ENCODE measurements at places on chromosomes 6 and 20. TPM values are rescaled to one million over a fixed set of nuclear protein-coding genes. Genes with fewer than 3 reads are reported as not detected.

DNA sequence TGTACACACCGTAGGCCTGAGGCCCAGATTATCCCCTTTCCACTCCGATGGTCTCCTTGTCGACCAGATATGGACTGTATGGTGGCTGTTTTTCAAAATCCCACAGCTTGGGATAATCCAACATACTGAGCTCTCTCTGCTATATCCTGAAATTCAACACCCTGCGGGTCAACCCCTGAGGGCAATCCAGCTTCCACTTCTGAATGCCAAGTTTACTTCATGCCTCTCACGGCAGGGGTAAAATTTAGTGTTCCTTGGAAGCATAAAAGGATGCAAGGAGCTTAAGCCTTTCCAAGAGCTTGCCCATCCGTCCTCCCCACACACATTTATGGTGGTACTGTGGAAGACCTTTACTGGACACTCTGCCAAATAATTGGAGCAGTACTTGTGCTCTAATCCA is 90.7 kb downstream of the PLG start:
- DNase-seq, result no peak

GRCh38 chr6:140321891-140322290 is 947.4 kb upstream of the CITED2 start:
- DNase-seq, result no peak

DNA sequence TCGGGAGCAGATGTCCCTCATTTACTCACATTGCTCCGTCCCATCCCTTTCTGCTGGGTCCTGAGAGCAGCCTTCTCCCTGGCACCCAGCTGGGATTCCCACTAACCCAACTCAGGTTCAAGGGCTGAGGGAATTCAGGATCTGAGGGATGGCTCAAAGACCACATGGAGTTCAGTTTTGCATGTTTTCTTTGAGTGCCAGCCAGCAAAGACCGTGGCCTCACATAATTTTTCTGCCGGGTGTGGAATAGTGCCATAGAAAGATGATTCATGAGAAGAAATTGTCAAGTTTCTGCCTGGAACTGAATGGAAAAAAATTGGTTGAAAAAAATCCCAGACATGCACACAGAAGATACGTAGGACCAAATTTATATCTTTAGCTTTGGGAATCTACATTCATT is 168.6 kb downstream of the CD83 start:
- peak; percentile 93 for DNase-seq

DNA sequence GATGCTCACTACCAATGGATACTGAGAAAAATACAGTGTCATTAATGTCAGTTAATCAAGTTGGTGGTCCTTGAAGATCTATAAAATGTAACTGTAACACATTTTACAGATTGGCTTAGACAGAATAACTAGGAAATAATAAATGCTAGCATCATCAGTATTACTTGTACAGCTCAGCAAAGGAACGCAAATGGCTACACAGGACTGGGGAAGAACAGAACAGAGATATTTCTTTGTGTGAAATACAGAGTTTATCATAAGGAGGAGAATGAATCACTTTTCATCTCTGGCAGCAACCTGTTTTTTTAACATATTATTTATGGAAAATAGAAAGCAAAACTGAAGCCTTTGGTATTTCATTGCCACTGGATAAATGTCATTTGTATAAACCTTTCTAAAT is 8.2 kb upstream of the QKI start:
- DNase-seq, result no peak

- no peak for DNase-seq
Observed at GRCh38 chr6:40299681-40300080, 287.5 kb downstream of the LRFN2 start.

DNA sequence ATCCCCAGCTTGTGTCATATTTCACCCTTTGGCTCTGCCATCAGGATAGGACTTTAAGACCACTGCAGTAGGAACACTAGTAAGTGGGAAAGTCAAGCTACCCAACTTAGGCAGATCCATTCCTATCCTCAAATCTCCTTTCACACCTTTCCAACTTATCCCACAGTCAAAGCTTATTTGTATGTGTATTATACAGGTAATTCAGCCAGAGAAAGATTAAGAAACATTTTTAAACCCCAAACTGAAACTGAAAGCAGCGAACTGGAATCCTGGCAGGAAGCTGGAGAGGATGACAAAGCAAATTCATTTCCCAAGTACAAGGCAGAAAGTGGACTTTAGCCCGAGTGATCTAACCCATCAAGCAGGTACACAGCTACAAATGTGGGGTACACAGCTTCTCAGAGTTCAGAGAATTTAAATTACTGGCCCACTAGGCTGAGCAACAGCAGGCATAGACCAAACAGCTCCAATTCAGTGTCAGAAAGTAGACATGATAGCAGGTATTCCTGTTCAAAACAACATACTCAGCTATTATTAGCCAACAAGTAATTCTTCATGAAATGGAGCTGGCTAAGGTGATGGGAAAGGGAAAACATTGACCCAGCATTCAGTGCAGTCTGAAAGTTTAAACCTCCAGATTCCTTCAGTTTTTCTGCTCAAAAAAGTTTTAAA is 39.1 kb downstream of the ILRUN start:
- peak; percentile 79 for DNase-seq

- no peak for DNase-seq
Observed at GRCh38 chr6:27775796-27776184, 136.4 kb downstream of the OR2B2 start.

- no peak for DNase-seq
Observed at GRCh38 chr20:62255976-62256375, 17.7 kb downstream of the OSBPL2 start.

DNA sequence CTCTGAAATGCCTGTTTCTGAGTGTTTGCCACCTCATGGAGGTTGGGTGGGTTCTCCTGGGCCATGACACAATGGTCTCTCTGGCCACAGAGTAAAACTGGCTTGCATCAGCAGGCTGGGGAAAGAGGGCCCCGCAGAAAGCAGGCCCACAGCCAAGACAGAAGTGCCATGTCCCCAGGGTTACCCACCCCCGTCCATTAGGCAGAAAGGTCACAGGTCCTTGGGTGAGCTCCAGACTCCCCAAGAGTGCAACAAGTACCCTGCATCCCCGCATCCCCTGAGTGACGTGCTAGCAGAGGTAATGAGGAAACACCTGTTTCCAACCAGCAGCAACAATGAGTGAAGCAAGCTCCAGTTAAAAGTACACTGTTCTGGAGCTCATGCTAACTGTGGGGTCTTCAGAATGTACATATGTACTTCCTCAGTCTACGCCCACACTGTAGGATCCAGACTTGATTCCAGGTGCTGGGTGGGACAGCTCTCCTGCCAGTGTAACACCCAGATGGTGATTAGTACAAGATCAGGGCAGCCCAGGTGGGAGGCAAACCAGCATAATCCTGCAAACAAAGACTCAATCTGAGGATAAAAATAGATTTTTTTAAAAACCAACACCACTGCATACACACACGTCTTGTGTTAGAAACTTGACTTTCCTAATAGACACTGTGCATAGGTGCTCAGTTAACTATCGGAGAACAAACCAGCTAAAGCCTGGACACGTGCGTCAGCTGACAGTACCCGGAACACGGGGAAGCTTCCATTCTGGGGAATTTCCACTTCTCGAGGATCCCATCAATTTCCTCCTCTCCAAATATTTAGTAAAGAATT is 31.5 kb downstream of the RRBP1 start:
- no peak for DNase-seq

GRCh38 chr6:68675548-68675947 is 40.5 kb downstream of the ADGRB3 start:
- DNase-seq, result no peak

DNA sequence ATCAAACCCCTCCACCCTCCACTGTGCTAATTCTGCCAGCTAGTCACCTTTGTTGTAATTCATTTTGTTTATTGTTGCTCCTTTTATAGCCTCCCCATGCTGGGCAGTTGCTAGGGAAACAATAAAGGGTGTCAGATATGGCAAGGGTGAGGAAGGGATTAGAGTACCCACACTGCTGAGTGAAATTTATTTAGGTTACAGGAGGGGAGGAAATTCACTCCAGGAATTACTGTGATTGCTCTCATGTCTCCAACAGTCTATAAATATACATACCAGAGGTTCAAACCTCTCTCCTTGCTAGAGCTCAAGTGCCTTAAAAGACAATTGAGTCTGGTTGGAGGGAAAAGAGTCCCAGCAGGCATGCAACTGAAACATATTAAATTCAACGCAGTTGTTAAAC is 90.6 kb upstream of the ADGRF1 start:
- DNase-seq, result no peak

- peak; percentile 57 for DNase-seq
Observed at GRCh38 chr6:136087986-136088385, 162.1 kb downstream of the MTFR2 start.

DNA sequence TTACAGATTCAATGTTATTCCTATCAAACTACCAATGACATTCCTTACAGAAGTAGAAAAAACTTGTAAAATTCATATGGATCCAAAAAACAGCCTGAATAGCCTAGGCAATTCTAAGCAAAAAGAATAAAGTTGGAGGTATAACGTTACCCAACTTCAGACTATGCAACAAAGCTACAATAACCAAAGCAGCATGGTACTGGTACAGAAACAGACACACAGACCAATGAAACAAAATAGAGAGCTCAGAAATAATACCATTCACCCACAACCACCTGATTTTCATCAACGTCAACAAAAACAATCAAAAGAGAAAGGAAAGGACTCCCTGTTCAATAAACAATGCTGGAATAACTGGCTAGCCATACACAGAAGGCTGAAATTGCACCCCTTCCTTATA is 17.2 kb upstream of the PLN start:
- no peak for DNase-seq

GRCh38 chr6:89999154-89999553 is 104.9 kb downstream of the GJA10 start:
- peak; percentile 51 for DNase-seq

DNA sequence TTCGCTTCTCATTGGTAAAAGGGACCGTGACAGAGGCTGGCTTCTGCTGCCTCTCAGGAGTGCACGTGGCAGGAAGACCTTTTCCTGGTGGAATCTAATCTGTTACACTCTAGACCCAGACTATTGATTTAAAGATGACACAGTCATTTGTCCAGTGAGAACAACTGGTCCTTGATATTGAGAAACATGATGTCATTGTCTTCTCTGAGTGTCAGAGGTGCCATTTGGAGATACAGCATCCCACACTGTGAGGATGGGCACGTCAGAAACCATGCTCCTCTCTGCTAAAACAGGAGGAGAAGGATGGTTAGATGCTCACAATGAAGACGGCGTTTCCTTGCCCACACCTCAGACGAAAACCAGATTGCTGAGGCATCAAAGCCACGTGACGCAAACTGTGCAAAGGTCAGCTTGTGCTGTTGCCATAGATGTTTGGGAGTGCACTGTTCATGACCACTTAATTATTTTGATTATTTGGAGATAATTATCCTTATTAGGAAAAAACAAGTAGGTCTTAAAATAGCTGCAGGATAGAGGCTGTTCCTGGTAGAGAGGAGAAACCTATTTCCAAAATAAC is 169.0 kb downstream of the SMOC2 start:
- DNase-seq, result no peak

DNA sequence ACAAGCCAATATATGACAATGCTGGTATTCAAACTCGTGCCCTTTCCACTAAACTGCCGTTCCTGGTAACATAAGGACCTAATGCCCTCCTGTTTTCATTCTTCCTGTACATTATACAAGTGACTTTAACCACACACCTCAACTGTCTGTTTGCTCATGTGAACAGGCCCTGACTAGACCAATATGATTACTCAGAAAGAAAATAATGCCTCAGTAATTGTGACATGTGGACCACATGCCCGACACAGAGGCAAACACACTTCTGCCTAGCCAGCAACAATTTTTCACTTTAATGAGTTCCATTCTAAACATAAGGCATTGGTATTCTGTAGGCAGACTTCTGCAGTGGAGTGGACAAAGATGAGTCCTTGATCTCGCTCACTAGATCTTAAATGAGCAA is 30.0 kb downstream of the SLC22A16 start:
- DNase-seq, result no peak

DNA sequence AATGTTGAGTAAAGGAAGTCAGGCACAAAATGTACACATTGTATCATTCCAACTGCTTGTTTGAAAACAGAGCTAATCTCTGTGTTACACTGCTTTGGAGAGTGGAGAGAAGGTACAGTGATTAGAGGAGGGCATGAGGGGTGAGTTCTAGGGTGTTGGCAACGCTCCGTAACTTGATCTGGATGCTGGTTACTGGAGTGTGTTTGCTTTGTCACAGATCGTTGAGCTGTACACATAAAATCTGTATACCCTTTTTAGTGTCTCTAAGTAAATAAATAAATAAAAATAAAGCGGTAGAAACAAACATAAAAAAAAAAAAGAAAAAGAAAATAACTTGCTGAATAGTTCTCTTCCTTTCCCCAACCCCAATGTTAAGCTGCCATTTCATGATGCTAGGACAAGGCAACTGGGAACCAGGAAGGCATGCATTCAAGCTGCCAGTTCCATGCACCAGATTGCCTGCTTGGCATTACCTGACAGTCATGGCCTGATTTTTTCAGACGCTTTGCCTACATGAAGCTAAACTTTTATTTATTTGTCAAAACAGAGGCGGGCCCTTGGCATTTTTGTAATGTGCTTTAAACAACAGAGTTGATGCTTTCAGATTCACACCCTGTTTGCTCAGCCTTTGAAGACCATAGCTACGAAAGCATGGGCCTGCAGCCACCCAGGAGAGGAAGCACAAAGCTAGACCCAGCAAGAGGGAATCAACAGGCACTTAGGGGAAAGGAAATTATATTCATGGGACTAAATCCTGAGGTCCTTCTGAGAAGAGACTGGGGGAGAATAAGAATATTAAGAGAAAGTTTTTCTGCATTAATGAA is 21.2 kb downstream of the TNFRSF21 start:
- no peak for DNase-seq

GRCh38 chr6:163958646-163959045 is 544.1 kb downstream of the QKI start:
- peak; percentile 60 for DNase-seq

DNA sequence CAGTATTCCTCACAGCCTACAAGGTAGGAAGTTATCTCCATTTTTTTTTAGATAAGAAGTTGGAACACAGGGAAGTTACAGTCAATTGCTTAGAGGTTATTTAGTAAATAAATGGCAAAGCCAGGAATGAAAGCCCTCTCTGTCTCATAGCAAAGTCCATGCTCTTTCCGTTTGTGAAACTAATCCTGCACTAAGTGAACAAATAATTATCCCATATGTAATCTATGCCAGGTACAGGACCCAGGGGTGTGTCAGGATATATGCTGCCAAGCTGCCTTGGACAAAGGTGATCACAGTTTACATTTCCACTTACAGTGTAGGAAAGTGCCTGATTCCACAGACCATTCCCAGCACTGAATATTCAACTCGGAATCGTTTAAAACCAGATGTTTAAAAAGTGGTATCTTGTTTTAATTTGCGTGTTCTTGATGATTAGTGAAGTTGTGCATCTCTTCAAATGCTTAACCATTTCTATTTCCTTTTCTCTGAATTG is 13.6 kb upstream of the GMDS start:
- DNase-seq, result no peak

Gene PABPC1L
- total RNA-seq, result 8.0 TPM

Gene NOX3
- total RNA-seq, result not detected

Gene CSNK2B
- 272 TPM for total RNA-seq

Gene FLRT3
- 4.0 TPM for total RNA-seq

Gene CFB
- total RNA-seq, result not detected

Gene SCUBE3
- 1.0 TPM for total RNA-seq

Gene RCAN2
- total RNA-seq, result 0.03 TPM

Gene TNF
- not detected for total RNA-seq

Gene GMPR
- total RNA-seq, result 2.4 TPM

Gene CYP24A1
- total RNA-seq, result 0.03 TPM

Gene NKAIN4
- total RNA-seq, result not detected

Gene CHRNA4
- not detected for total RNA-seq

Gene ADGRF5
- total RNA-seq, result 2.9 TPM

Data from HT1080 (cell line).